MCF 10A (cell line): ENCODE measurements at places on chromosomes 1 and 21.

- DNase-seq = peak; percentile 56
These were observed 24.5 kb upstream of the SLC9A1 start for GRCh38 chr1:27179379-27179778.

- no peak for DNase-seq
These were observed 12.1 kb downstream of the NBPF3 start for GRCh38 chr1:21451981-21452411.

GRCh38 chr1:16727190-16728111 lies 12.9 kb upstream of the RNU1-4 start:
- DNase-seq = peak; percentile 35

GRCh38 chr1:165116732-165117131 lies 239.8 kb downstream of the LMX1A start:
- DNase-seq = peak; percentile 96

- DNase-seq = no peak
These were observed 1.1 kb downstream of the LRRC3 start for GRCh38 chr21:44456214-44456914.

GRCh38 chr1:181133441-181133951 lies 45.0 kb downstream of the IER5 start:
- DNase-seq = no peak

DNA sequence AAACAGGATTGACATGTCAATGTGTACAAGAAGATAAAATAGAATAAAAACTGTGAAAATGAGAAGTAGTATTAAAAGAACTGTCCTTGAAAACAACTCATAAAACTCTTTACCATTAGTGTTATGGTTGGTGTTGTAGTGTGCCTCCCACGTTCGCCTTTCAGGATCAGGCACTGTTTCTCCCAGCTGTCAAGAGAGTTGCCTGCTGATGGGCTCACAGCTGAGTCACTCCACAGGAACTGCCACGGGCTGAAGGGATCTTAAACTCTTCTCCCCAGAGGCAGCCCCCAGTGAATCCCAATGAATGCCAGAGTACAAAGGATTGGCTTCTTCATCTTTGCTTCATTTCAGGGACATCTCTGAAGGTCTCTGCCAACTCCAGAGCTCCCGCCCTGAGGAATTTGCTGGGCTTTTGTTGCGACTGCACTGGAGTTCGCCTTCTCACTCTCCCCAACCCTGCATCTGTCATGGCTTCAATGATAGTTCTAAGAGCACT lies 119.6 kb downstream of the ADGRL2 start:
- DNase-seq = peak; percentile 23

DNA sequence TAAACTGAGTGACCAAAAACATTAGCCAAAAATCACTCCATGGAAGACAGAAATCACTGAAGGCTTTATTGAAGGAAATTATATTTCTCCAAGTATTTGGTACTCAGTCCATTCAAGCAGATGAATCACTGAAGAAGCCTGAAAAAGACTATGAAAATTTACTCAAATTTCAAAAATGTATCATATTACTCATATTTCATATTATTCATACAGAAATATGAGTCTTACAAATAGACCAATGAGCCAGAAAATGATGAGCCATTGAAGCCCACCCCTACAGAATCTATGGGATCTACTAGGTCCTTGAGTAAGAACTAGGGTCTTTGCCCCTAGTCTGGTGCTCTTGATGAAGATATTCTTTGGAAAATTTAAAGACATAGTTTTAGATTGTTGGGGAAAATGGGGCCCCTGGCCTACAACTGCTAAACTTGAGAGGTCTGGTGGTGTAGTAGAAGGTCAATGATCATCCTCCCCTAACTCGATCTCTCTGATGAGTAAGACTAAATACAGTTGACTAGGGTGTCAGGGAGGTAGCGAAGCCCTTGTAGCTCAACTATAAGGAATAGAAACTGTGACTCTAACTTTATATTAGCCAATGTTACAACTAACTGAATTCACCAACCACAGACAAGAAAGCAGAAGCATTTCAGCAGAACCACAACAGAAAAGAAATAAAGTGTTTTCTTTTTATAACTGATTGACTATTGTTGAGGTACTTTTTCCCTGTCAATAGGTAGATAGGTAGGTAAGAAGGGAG lies 81.0 kb downstream of the NOTCH2 start:
- peak; percentile 8 for DNase-seq

DNA sequence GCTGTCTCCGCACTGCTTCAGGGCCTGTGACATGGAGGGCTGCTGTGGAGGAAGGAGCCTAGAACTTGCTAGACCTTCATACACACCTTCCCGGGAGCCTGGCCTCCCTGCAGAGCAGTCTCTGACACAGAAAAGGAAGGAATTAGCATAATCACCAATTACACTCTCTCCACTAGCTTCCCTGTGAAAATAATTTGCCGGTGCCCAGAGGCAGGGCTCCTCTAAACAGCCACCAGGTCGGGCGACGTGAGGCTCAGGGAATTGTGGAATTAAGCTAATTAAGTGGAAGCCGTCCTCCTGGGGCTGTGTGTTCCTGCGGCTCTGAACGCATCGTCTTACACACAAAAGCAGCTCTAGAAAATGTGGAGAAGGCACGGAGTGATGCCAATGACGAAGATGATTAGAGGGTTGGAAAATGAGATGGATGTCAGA lies 82.6 kb downstream of the NENF start:
- DNase-seq = no peak

DNA sequence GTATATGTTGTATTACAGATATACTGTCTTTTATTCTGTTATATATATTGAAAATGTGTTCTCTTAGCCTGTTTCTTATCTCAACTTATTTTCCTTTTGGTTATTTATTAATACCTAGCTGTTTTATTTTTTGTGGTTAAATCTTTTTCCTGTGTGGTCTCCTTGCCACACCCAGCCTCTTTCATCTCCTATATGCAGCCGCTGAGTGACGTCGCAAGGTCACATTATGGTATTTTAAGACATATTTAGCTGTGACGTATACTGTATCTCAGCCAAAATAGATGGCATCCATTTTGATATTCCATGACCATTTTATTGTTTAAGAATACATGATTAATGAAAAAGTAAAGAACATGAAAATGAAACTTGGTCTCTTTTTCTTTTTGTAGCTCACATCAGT lies 29.1 kb downstream of the CENPF start:
- no peak for DNase-seq

GRCh38 chr21:38918607-38919346 lies 113.0 kb downstream of the ETS2 start:
- no peak for DNase-seq

GRCh38 chr1:83931658-83932253 lies 67.2 kb downstream of the TTLL7 start:
- DNase-seq = peak; percentile 68

DNA sequence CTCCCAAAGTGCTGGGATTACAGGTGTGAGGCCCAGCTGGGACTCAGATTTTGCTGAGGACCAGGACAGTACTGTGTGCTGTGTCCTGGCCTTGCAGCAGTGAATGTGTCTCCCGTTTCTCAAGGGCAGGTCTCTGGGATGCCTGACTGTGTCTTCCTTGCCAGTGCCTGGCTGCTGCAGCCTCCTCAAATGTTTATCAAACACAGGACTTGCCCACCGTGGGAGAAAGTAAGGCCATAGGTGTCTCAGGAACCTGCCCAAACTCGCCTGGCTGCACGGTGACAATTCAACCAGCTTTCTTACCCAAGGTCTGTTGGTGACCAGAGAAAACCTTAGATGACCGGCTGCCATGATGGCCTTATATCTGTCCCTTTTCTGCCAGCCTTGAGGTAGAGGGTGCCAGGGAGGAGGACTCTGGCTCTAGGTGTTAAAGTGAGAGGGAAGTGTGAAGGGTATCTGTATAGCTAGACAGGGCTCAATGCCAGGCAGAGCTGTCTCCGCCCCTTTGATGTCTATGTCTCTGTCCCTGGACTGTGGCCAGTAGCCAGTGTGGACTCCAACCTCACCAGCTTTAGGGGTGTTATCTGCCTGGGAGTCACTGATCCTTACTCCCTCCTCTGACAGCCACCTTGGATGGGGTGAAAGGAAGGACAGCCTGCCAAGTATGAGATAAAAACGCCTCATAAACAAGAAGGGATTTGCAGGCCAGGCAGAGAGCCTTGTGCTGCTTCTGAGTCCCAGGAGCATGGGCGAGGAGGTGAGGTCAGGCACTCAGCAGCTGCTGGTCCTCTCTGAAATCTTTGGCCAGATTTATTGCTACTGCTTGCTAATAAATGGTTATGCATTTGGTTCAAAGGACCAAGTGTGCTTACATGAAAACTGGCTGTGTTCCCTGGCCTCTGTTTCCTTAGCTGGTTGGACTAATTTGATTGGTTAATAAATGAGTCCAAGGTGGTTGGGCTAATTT lies 22.3 kb downstream of the IL6R start:
- peak; percentile 63 for DNase-seq

- DNase-seq = no peak
These were observed 3.9 kb upstream of the IL24 start for GRCh38 chr1:206893380-206893779.

GRCh38 chr21:43304621-43305335 lies 122.2 kb downstream of the SIK1 start:
- DNase-seq = no peak

- DNase-seq = peak; percentile 20
These were observed 42.1 kb downstream of the CAMK2N1 start for GRCh38 chr1:20443703-20444586.

- no peak for DNase-seq
These were observed 6.8 kb downstream of the MYOC start for GRCh38 chr1:171645553-171646248.

DNA sequence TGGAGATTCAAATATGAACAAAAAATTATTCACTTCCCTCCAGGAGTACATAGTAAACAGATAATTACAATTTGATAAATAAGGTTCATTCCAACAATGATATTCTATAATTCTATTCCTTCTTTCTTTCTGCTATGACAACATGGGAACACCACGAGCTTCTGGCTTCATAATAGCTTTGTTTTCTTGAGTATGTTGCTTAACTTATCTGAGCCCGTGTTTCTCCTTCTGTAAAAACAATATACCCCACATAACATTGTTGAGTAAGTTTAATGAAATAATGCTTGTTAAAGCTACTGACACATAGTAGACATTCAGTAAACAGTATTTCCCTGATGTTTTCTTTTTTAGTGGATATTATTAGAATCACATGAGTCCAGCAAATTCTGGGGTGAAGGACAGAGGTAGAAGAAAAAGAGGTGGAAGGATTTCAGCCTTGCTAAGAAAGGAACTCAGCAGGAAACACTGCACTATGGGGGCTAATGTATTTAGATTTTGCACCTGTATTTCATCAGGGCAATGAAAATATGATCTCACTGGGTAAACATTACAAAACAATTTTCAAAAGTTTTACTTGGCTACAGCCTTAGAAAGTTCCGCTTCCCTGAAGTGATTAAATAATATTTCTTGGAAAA lies 430.8 kb upstream of the C1orf87 start:
- DNase-seq = peak; percentile 12

- no peak for DNase-seq
These were observed 27.1 kb downstream of the CDC7 start for GRCh38 chr1:91527781-91528180.

DNA sequence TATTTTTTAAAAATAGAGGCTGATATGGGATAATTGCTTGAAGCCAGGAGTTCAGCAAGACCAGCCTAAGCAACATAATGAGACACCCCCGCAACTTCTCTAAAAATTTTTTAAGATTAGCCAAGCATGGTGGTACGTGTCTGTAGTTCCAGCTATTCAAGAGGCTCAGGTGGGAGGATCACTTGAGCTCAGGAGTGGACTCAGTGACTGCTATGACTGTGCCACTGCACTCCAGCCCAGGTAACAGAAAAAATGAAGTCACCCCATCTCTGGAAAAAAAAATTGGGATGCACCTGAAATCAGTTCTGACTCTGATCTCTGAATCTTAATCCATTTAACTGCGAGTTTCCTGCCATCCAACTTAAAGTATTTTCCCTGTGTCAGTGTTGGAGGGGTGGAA lies 124.2 kb downstream of the MRPS6 start:
- DNase-seq = no peak

GRCh38 chr1:65658122-65658521 lies 134.6 kb upstream of the PDE4B start:
- peak; percentile 26 for DNase-seq

- no peak for DNase-seq
These were observed 5.6 kb downstream of the AMIGO1 start for GRCh38 chr1:109503935-109504334.

- no peak for DNase-seq
These were observed 12.7 kb upstream of the ASAP3 start for GRCh38 chr1:23496490-23497181.

DNA sequence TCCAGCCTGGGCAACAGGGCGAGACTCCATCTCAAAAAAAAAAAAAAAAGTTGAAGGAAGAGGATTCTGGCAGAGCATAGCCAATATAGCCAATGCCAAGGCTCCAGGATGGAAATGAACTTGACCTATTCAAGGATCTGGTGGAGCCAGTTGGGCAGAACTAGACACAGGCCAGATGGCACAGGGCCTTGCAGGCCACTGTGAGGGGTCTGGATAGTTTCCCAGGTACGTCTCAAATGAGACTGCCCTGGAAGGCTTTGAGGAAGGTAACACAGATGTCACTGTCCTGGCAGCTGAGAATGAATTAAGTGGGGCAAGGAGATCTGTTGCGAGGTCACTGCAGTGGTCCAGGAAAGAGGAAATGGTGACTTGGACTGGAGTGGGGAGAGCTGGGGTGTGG lies 12.0 kb upstream of the ARHGEF19 start:
- no peak for DNase-seq

DNA sequence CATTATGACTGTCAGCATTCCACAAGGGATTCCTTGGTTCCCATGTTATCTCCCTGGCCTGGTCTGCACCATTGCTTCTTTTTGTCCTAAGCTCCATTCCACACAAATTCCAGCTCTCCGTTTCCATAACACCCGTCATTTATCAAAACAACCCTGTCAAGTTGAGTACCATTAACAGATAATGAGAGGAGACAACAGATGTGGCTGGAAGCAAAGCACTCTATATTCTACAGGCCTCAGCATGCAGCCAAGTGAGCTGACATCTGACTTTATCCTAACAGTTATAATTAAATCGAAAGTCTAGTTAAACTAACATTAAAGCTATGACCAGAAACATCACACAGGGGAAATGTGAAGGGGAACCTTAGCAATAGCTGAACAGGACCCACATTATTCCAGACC lies 110.4 kb downstream of the RERE start:
- no peak for DNase-seq

- DNase-seq = no peak
These were observed 49.7 kb upstream of the SLC2A1 start for GRCh38 chr1:43008115-43009060.

DNA sequence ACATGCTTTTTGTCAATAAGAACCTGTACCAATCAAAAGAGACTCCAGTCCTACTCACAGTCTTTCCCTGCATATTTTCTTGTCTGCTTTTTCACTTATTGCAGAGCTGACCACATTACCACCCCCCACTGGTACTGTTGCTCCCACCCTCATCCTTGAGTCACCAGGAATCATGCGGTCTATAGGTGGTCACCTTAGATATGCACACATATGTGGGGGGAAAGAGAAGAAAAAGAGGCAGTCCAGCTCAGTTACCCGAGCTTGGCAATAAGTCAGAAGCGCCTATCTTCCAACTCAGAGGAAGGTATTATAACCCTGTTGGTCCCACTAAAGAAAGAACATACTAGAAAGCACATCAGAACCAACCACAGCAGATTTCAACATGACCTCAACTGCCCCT lies 119.2 kb downstream of the SMYD2 start:
- no peak for DNase-seq

- DNase-seq = peak; percentile 86
These were observed 53.1 kb downstream of the DOP1B start for GRCh38 chr21:36209626-36210171.

GRCh38 chr1:219173434-219173757 lies 282 bp upstream of the LYPLAL1 start:
- DNase-seq = no peak
